ENCODE measurements at places on chromosomes 16 and 17. TPM values are rescaled to one million over a fixed set of nuclear protein-coding genes. Genes with fewer than 3 reads are reported as not detected.

Gene CIITA
- total RNA-seq, result 13.9 TPM

Gene ATP2C2
- not detected for total RNA-seq

DNA sequence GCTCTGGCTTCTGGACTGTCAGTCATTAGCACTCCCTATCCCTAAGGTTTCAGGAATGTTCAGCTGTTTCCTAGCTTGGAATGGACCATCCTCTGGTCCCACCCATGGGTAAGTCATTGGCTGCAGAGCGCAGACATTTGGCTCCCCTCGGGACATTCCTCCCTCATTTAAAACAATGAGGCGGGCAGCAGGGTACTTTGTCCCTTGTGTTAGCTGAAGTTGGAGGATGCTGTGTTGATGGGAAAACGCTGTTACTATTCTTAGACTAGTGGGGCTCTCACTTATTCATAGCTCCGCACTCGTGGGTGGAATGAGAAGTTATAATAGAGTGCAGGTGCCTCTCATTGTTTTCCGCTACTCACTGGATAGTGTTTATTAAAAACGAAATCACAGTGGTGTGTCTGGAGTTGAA is 673.8 kb downstream of the WWOX start:
- no peak for DNase-seq

- no peak for DNase-seq
These were observed 32.8 kb downstream of the GPT2 start for GRCh38 chr16:46916980-46917379.

DNA sequence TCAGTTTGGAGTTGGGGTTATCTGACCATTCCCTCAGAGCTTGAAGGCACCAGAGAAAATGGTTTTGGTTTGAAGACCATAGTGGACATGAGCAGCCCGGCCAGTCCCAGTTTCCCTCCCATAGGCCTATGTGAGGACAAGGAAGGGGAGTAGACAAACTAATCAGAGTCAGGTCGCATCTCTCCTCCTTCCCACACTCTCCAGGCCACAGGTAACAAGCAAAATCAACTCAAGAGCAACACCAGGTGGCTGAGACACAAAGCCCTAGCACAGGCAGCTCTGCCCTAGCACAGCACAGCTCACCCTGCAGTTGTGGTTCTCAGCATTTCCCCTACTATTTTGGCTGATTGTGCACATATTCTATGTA is 7.2 kb downstream of the SUPT4H1 start:
- DNase-seq, result no peak

Gene PRR11
- 0.66 TPM for total RNA-seq

- DNase-seq, result peak; percentile 13
These were observed 470.1 kb downstream of the TOX3 start for GRCh38 chr16:52076801-52077201.

- DNase-seq, result no peak
These were observed 132.9 kb upstream of the XYLT1 start for GRCh38 chr16:17603626-17604025.

DNA sequence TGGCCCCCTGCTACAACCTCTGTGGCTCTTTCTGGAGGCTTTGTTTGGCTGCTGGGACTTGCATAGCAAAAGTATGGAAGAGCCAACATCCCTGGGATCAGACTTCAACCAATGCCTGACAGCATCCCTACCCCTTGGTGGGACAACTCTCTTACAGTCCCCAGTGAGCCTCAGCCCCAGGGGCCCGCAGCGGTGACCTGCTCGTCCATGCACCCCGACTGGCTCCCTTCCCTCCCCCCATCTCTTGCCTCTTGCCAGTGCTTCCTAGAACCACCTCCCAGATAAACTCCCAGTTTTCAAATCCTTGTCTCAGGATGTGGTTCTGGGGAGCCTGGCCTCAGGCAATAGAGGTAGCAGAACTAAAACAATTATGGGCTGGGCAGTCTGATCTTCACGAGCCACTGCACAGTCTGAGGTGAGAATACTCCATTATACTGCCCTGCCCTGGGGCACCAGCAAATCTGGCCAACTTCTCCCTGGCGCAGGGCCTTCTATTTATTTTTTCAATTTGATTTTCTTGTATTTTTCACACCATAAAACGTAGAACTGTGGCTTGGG is 86.6 kb upstream of the BRD7 start:
- no peak for DNase-seq

DNA sequence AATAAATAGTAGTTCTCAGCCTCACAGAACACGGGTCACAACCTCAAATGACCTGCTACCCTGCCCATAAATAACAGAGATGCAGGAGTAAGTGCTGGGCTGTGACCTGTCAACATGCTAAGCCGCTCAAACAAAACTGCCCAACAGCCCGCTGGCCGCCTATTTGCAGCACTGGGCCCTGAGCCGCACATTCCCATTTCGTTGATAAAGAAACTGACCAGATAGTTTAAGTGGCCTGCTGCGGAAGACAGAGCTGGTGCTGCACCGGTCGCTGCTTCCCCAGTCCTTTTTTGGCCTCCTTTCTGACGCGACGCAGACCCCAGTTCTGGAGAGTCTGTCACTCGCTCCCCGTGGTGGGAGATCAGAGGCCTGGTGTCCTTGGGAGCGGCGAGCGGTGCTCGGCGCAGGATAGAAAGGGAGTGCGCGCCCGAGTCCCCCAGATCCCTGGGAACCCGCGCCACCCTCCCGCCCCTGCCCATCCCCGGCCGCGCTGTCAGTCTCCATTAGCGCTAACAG is 349 bp upstream of the SLC6A2 start:
- DNase-seq, result no peak

DNA sequence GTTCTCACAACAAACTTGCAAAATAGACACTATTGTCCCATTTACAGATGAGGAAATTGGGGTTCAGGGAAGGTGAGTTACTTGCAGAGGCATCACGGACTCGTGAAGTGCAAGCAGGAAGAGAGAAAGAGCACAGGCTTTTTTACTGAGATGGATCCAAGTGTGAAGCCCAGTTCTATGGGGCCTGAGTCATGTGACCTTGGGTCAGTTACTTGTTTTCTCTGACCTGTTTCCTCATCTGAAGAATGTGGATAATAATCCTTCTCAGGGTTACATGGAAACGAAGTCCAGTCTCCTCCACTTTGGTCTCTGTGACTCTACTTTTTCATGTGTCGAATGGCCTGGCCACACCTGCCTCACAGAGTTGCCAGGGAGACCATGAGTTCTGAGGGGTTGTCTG is 134.4 kb downstream of the SPACA3 start:
- no peak for DNase-seq

GRCh38 chr16:7037495-7037894 is 295.1 kb upstream of the RBFOX1 start:
- DNase-seq, result no peak

GRCh38 chr16:74758801-74759200 is 15.8 kb downstream of the FA2H start:
- no peak for DNase-seq

DNA sequence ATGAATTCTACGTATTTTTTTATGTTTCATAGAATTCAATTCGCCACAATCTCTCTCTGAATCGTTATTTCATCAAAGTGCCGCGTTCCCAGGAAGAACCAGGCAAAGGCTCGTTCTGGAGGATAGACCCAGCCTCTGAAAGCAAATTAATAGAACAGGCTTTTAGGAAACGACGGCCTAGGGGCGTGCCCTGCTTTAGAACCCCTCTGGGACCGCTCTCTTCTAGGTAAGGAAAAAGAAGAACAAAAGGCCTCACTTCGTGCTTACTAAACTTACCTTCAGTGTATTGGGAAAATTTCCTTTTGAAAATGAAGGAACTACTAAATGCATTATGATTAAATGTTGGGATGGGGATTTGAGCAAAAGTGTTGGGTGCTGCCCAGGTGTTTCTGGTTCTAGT is 63.2 kb downstream of the FOXK2 start:
- no peak for DNase-seq

Gene KRT27
- total RNA-seq, result not detected

Gene NPTX1
- total RNA-seq, result 0.21 TPM

- DNase-seq, result no peak
These were observed 4.2 kb downstream of the DPH1 start for GRCh38 chr17:2034157-2034556.

GRCh38 chr17:82350182-82351030 is 8.6 kb upstream of the TEX19 start:
- DNase-seq, result no peak

DNA sequence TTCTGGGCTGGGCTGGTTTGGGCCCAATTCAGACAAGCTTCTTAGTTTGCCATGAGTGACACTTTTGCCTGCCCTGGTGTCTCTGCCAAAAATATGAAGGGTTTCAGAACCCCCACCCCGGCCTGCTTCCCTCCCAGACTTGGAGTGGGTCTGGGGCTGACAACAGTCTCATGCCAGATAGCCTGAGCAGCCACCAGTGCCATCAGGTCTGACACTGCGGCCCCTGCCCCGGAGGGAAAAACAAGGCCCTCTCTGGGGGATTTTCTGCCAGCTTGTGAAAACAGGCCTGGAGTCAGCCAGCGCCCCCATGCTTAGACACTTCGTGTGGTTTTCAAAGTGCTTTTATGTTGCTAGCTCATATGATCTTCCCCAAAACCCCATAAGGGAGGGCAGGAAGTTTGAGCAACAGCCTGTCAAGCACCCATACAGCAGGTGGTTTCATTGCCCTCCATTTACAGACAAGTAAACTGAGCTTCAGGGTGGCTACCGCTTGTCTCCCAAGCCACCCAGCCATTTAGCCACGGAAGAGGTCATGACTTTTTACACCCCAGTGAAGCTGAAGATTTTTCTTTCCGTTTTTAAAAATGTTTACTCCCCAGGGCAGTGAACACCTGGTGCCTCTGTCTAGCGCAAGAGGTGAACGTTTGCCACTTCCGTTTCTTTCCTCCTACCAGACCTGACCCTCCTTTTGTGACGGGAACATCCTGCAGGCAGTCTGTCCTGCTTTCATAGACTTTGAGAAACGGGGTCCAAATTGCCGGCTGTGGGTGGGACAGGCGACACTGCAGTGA is 300.6 kb downstream of the SEC14L1 start:
- no peak for DNase-seq

DNA sequence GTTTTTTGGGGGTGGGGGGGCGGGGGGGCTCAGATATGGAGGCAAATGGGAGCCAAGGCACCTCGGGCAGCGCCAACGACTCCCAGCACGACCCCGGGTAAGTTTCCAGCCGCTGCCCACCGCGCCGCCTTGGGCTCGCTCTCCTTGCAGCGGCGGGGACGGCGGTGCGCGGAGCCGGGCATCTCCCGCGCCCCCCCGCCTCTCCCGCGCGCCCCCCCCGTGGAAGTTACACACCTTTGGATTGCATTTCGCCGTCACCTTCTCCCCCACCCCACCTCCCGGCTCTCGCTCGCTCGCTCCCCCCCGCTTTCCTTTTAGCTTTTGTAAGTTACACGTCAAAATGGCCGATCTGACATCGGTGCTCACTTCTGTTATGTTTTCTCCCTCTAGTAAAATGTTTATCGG is 387 bp downstream of the MSI2 start:
- DNase-seq, result peak; percentile 24

Gene MEOX1
- total RNA-seq, result 12.5 TPM

Gene DNAH9
- total RNA-seq, result 1.9 TPM

DNA sequence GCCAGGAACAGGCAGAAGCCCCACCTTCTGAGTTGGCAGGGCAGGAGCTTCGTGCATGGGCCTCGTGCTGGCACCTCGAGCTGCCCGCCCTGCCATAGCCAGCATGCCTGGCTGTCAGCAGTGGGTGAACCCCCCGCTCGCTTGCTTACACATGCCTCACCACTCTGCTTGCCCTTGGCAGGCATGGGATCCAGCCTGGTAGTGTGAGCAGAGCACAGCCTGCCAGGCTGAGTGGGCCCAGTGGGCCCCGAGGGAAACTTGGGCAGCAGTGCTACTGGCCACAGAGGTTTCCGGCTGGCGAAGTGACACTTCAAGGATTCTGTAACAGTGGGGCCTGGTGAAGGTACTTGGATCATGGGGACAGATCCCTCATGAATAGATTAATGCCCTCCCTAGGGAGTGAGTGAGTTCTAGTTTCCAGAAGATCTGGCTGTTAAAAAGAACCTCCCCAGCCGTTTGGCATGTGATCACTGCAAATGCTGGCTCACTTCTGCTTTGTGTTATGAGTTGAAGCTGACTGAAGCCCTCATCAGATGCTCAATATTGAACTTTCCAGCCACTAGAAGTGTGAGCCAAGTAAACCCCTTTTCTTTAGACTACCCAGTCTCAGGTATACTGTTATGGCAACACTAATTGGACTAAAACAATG is 114.7 kb downstream of the BCAS3 start:
- no peak for DNase-seq

Gene FOXC2
- total RNA-seq, result 9.3 TPM

DNA sequence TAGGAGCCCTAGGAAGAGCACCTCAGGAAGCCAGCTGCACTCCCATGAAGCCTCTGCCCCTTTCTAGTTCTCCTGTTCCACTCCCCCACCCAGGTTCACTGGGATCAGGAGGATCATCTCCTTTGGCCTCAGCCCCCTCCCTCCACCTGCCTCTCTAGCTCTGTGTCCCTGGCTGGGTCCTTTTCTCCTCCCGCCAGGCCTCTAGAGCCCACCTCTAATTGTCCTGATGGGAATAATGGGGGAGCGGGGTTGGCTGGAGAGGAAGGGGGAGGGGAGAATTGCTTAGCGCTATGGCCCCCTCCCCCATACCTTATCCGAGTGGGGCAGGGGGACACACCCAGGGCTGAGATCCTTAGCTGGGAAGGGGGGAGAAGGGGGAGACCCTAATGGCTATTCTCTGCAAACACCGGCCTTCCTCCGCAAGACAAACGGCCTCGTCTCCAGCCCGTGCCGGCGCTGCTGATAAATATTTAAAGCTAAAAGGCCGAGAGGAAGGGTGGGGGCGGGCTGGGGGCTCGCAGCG is 997 bp downstream of the HOXB7 start:
- DNase-seq, result no peak

DNA sequence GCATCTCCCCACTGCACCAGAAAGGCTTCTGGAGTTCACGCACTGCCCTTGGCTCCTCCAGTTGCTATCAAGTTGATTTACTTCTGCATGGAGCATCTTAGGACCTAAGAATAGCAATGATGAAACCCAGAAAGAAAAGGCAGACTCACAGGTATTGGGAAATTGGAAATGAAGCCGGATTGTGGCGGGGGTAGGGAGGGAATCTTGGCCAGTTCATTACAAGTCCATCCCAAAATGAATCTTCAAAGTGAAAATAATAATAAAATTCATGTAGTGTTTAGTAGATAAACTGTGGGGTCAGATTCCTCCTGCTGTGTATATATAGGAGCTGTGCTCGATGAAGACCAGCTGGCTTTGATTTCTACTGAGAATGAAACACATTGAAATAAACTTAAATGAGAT is 33.7 kb downstream of the TEKT3 start:
- no peak for DNase-seq

Gene ITGAD
- not detected for total RNA-seq

DNA sequence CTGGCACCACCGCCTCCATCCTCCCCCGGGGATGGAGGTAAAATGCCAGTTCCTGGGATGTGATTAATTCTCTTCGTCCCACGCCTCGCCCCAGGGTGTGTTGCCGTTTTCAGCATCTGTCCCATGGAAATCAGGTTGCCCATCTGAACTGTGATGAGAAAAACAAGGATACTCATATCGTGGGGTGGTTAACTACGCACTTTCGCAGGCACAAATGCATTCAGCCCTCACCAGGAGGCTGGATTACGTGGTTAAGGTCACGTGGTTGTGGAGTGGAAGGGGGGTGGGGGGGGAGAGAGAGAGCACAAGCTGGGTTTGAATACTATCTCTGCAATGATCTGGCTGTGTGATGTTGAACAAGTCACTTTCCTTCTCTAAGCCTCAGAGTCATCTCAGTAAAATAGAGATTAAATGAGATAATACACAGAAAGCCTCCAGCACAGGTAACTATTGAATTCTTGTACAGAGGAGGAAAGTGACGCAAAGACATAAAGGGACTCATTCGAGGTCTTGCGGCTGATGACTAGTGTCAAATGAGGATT is 74.7 kb downstream of the BMERB1 start:
- DNase-seq, result no peak

Gene GRIN2A
- total RNA-seq, result 0.39 TPM
